Stimulated activated CD8-positive, alpha-beta memory T cell treated with anti-CD3 and anti-CD28 coated beads, Interleukin-2, amount 100 ng/mL, for 48 hours (primary cell): ENCODE measurements at places on chromosomes 2 and 18.

GRCh38 chr2:134917360-134917865 is 1.2 kb upstream of the CCNT2 start:
- DNase-seq = no peak

DNA sequence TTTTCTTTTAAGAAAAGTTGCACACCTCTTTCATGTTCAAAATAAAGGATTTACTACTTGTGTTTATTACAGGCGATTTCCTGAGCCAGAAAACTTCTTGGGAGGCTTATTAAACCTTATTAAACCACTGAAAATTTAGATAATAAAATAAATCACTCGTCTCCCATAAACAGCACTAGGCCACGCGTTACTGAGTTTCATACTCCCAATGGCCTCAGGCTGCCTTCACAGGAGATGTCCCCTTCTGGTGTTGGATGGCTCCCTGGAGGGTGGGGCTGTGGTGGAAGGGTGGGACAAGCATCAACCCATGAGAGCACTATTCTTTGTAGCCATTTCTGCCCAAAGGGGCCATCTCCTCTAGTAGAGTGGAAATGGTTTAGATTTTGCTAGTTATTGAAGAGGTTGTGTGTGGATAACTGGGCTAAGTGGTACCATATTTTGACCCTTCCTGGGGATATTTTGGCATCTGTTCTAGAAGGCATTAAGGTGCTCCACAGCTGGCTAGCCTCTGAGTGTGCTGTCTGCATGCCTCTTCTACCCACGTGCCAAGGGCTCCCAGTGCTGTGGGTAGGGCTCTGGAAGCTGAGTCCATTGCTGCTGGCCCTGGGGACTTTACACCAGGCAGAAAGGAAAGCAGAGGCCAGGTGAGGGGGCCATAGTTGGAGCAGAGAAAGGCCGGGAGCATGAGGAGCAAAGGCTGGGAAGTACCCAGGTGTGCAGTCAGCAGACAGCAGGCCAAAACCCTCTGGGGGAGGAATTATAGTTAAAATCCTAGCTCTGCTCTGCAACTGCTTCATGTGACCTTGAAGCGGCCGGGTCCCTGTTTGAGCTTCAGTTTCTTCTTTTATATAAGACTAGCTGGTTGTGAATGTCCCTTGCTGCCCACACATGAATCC is 121.7 kb upstream of the SMAD2 start:
- DNase-seq = no peak

GRCh38 chr2:120436460-120436739 is 90.5 kb downstream of the INHBB start:
- DNase-seq = no peak

GRCh38 chr18:49360582-49360981 is 99.9 kb downstream of the DYM start:
- DNase-seq = no peak

DNA sequence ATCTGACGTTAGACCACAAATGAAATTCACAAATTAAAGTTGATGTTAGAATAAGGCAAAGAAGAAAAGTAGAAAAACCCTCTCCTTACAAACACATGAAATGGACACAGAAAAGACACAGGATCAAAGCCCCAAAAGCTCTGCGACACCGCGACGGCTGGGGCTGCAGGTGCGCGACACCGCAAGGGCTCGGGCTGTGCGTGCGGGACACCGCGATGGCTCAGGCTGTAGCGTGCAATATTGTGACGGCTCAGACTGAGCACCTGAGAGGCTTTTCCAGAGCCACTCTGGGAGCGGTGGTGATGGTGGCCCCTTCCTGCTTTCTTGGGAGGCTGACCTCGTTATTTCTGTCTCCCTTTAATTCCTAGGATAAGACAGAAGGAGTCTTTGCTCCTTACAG is 256.9 kb downstream of the TWIST2 start:
- no peak for DNase-seq

GRCh38 chr2:158539176-158540005 is 82.6 kb downstream of the PKP4 start:
- no peak for DNase-seq

- peak; percentile 22 for DNase-seq
Observed at GRCh38 chr18:55321265-55322177, 266.5 kb downstream of the TCF4 start.

DNA sequence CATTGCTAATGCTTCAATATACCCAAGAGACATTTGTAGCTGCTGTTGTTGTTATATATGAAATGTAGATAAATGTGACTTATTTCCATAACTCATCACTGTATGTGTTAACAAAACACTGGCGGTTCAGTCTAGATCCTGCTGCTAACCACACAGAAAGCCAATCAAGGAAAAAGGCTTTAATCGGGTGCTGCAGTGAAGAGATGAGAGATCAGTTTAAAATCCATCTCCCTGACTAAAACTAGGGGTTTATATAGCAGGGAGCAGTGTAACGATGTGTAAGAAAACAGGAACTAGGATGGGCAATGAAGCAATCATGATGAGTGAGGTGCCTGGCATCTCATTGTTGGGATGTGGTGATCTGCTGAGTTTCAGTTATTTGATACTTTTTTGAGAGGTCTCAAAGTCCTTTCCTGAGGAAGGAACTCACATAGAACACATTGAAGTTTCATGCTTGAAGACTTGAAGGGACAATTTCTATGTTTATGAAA is 677.7 kb upstream of the CDH7 start:
- DNase-seq = no peak

GRCh38 chr2:46487667-46488335 is 8.4 kb downstream of the TMEM247 start:
- no peak for DNase-seq

DNA sequence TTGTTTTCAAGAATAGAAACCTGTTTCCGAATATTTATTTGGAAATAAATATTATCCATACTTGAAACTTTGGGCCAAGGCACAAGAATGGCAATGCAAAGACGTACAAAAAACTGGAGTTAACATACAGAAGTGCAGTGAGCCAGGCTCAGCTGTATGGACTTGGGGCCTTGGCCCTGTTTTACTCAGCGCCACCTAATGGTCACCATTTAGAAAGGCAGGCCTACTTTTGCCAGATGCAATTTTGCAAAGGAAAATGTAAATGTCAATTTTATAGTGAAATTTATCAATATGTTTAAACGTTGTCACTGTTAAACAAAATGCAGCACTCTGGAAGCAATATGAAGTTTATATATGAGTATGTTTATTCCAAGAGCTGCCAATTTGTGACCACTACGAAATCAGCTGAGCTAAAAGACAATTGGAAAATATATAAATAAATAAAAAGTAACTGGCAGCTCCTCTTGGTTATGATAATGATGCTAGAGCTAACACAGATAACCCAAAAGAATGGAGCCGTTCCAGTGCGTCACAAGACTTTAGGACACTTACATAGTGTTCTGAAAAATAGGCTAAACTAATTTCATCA is 155.0 kb downstream of the ARHGAP15 start:
- DNase-seq = no peak

DNA sequence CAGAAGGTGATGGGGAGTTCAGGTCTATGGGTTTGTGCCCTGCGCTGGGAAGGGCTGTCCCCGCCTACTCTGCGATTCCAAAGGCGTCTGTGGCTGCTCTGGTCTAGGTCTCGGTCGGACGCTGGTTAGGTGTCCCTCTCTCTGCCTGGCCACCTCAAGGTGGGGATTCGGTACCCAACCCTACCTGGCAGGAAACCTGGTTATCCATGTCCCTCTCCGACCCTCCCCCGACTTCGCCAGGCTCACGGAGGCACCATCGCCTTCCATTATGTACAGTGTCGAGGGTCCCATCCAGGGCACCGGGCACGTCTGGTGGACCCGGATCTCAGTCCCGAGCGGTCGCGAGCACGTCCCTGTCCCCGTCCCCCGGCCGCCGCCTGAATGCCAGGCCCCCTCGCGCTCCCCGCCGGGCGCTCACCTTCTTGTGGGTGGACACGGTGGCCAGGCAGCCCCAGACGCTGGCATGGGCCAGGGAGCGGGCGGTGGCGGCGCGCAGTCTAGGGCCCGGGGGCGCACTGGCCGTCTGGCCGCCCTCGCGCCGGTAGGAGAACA is 628 bp downstream of the CREG2 start:
- DNase-seq = no peak

DNA sequence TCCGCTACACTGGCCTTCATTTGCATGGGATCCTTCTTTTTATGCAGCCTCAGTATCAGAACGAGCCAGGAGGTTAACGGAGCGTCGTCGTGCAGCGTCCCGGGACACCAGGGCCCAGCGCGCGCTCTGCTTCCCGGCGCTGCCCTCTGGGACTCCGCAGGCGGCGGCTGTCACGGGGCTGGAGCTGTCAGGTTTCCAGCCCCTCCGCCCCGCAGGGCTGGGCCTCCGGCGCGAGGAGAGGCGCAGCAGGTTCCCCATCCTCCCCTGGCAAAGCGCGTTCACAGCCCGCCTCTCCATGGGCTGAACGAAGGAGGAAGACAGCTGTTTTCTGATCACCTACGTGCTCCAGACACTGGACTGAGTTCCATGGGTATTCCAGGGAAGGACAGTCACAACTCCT is 12.5 kb upstream of the PAX8 start:
- DNase-seq = no peak

DNA sequence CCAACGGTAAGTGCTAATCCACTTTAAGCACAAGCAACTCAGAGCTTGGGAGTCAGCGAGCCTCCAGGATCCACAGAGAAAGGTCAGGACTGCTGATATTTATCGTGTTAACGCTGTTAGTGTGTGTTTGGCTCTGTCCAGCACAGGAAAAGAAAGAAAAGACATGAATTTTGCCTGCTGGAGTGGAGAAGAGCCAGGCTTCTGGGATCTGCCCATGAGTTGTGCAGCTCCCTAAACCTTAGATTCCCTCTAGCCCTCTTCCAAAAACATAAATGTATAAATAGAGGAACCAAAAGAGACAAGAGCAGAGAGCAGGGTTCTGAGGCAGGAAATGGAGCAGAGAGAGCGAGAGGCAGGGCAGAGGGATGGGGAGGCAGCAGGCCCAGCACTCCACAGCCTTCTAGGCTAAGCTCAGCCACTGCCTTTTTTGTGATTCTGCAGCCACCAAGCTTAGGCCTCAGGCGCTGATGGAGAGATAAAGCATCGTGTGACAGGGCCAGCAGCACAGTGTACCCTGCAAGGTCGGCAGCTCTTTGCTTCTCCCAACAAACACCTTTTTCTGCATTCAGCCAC is 14.5 kb upstream of the MAT2A start:
- no peak for DNase-seq

DNA sequence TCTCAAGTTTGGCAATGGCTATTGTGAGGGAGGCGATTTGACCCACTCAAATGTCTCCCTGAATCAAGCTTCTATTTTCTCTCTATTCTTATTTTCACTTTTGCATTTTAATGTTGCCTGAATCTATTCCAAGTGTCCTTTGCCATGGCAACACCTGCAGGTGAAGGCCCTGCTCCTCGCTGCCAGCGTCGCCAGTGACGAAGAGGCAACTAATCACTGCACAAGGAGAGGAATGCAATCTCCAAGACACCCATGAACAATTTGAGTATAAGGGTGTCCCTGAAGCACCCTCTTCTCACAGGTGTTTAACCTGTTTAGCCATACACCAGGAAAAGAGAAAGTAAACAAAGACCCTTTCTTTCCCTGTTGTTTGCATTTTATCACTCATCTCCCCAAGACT is 165.6 kb upstream of the VRK2 start:
- no peak for DNase-seq

- DNase-seq = no peak
Observed at GRCh38 chr2:8509621-8510020, 172.2 kb upstream of the ID2 start.

DNA sequence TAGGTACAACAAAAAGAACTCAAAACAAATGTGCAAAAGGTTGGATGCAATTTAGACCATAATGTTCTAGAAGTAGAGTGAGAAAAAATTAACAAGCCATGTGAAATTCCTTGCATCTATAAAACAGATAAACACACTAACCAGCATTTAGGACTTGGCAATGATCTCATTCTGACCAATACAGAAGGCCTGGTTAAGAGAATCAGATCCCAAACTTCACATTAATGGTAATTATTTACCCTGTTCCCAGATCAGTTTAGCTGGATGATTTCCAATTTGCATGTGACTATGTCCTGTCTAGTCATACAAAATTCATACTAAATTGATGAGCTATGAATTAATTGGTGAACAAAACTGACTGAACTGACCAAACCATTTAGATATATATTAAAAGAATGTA is 98.4 kb upstream of the FIGN start:
- DNase-seq = no peak

GRCh38 chr2:1162768-1163584 is 212.3 kb downstream of the SNTG2 start:
- peak; percentile 2 for DNase-seq

DNA sequence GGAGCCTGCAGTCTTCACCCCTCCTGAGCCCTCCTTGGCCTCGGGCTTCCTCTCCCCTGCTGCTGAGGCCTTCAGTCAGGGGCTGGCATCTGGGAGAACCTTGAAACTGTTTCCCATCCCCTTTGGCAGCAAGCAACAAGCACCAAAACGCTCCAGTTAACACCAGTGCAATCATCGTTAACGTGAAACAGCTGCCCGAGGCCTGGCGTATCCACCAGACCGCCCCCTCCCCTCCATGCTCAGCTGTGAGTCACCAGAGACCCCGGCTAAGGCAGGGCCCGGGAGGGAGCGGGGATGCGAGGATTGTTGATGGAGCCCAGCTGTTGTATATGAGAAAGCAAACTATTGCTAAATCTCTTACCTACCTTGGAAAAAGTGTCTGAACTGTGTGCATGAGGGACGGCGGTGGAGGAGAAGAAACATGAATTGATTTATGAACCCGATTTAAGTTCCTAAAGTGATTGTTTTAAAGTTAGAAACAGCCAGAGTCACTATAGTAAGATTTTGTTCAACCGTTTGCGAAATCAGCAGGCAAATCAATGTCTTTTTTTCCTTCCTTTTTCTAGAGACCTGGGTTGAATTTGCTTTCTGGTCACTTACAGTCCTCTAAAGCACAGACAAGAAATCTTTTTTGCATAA is 5.2 kb downstream of the ZFP36L2 start:
- DNase-seq = no peak

DNA sequence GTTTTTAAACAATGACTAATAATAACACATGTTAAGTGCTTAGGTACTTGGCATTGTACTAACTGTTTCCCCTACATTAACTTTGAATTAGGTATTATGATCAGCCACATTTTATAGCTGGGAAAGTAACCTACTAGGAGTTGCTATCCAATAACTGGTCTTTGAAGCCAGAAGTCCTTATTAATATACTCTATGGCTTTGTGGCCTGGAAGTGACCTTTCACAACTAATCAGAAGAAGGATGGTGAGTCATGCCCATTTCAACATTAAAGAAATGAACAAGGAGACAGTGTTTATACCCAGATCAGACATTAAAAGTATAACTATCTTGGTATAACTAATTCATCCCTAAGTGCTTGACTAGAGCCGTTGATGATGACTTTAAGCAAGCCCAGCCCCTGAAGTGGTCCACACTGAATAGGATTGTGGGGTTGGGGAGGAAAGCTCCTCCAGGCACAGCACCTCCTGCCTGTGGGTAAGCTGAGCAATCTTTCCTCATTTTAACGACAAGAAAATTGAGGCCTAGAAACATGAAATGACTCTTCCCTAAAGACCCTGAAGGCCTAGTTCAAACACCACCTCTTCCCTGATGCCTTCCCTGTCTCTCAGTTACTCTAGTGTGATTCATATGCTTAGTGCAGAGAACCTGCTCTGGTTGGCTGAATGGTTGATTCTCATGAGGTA is 71.6 kb upstream of the RFX8 start:
- no peak for DNase-seq

GRCh38 chr2:189260361-189260814 is 80.8 kb upstream of the COL5A2 start:
- no peak for DNase-seq

GRCh38 chr2:68250652-68251186 is 1.6 kb downstream of the PPP3R1 start:
- DNase-seq = no peak
